ENCODE measurements at places on chromosomes 4 and X.

GRCh38 chr4:12022409-12022808 is 593.7 kb upstream of the HS3ST1 start:
- ATAC-seq, result no peak

- no peak for ATAC-seq
These were observed 722 bp upstream of the NBDY start for GRCh38 chrX:56728321-56728720.

DNA sequence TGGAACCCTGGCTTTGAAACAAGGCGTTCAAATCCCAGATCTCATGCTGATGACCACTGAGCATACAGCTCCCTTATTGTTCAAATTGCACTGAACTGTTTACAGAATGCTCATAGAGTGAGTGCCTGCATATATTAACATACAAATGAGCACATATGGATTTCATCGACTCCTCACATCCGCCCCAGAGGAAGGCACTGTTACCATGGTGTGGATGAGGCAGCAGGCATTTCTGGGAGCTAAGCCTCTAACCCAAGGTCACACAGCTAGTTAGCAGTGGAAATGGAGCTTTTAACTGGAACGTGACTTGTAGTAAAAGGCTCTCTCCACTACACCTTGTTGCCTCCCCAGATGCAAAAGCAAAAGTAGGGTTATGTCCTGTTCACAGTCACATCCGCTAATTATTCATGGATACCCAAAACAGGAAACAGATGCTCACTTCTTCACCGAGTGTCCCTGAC is 289.7 kb downstream of the STK32B start:
- ATAC-seq, result no peak

DNA sequence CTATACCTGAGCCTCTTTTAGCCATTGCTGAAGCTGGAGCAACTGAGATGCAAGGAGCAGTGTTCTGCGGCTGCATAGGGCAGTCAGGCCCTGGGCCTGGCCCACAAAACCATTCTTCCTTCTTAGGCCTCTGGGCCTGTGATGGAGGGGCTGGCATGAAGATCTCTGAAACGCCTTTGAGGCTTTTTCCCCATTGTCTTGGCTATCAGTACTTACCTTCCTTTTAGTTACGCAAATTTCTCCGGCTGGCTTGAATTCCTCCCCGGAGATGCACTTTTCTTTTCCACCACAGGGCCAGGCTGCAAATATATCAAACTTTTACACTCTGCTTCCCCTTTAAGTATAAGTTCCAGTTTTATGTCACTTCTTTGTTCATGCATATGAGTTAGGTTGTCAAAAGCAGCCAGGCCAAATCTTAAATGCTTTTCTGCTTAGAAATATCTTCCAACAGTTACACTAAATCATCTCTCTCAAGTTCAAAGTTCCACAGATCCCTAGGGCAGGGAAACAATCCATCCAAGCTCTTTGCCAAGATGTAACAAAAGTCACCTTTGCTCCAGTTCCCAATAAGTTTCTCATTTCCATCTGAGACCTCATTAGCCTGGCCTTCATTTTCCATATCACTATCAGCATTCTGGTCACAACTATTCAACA is 194.4 kb upstream of the PCDH7 start:
- ATAC-seq, result no peak

GRCh38 chr4:8541981-8542715 is 38.0 kb upstream of the GPR78 start:
- no peak for ATAC-seq

- ATAC-seq, result no peak
These were observed 49.8 kb upstream of the PRPS2 start for GRCh38 chrX:12741416-12741815.

GRCh38 chrX:63503541-63503940 is 152.4 kb upstream of the SPIN4 start:
- no peak for ATAC-seq

GRCh38 chr4:87953826-87954225 is 21.7 kb upstream of the SPP1 start:
- ATAC-seq, result no peak

- no peak for ATAC-seq
These were observed 9.0 kb downstream of the KLHL8 start for GRCh38 chr4:87211249-87211952.

- ATAC-seq, result no peak
These were observed 43.7 kb downstream of the LDOC1 start for GRCh38 chrX:141133272-141133671.

GRCh38 chrX:106415276-106415895 is 196.4 kb upstream of the RADX start:
- ATAC-seq, result no peak

DNA sequence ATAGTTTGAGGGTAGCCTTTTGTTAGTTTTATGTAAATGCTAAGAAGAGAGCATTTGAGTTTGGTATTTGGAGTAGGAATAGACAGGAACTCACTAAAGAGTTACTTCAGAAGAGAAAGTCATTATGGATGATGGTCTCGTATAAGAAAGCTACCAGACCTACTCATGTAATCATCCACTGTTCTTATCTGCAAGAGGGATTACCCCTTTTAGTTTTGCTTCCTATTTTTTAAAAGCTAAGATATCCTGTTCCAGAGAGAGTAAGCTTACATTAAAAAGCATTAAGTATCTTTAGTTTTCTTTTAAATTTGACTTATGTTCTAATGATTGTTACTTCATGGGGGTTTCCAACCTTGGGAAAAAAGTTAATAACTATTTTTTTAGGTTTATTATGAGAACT is 12.5 kb upstream of the ART3 start:
- ATAC-seq, result peak; percentile 92

DNA sequence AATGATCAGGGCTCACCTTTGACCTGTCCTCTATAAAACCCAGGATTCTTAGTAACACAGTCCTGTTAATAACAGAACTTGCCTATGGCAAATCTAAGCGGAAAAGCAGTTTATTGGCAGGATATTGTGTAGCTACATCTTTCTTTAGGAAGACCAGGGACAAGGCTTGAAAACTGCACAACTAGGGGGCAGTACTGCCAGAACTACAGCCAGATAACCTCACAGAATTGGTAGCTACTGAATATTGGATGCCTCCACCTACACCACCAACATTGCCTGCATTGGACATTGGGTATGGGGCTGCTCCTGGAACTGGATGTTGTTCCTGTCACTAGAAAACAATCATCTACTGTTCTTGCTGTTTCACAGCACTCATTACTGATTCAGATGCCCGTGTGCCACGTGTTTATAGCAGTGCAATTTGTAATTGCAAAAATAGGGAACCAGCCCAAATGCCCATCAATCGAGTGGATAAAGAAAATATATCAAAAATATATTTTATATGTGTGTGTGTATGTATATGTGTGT is 47.4 kb downstream of the REPS2 start:
- no peak for ATAC-seq

DNA sequence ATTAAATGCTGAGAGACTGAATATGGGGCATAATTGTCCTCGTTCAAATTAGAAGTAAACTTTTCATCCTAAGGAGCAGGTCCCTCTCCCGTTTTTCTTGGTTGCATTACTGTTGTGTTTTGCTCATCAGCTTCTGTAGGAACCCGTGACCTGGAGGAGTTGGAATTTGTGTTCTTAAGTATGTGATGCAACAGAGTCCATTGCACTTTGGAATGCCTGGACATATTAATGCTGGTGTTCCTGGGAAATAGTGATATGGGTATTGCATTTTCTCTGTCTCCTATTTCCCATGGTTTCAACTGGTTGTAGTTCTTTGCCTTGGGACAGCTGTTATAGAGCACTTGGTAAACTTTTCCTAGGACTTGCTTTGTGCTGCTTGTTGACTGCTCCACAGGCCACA is 417.8 kb upstream of the LCORL start:
- no peak for ATAC-seq

GRCh38 chr4:620201-620600 is 5.2 kb upstream of the PDE6B start:
- ATAC-seq, result no peak

- ATAC-seq, result peak; percentile 66
These were observed 38.4 kb downstream of the NAP1L5 start for GRCh38 chr4:88659055-88659889.

DNA sequence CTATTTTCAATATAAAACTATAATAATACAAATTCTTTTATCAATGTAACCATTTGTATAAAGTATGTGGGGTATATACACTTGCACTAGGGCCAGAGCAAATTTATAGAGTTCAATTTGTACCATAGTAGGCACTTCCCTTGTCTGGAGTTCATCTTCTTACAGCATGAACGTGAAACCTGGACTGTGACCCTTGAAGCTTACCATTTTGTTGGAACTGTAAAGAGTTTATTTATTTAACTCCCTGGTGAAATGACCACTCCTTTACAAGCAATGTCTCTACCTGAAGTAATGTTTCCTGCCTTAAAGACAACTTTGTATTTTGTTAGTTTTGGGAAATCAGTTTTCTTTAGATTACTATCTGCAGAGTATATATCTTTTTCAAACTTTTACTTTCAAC is 188.2 kb downstream of the ARAP2 start:
- no peak for ATAC-seq

GRCh38 chr4:82780752-82781231 is 17.8 kb downstream of the SCD5 start:
- no peak for ATAC-seq

DNA sequence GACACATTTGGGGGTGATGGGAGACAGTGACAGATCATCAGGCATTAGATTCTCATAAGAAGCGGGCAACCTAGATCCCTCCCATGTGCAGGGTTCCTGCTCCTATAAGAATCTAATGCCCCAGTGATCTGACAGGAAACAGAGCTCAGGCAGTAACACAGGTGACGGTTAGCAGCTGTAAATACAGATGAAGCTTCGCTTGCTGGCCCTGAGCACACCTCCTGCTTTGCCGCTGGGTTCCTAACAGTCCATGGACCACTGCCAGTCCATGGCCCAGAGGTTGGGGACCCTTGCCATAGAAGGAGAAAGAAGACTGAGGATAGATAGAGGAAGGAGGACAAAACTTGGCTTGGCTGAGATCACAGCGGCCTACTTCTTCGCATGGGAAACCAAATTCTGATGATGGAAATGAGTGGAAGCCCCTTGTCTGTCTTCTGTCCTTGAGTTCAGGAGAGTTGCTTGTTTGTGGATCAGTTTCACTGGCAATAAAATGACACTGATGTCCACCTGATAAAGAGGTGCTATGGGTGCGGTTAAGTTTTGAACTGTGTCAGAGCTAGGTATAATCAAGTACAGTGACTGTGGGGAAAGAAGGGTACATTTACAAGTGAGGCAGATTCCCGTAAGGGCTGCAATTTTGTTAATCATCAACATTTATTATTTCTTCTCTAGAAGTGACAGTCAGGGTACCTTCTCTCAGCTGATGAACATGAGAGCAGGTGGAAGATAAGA is 1.7 kb upstream of the TIFA start:
- ATAC-seq, result no peak

DNA sequence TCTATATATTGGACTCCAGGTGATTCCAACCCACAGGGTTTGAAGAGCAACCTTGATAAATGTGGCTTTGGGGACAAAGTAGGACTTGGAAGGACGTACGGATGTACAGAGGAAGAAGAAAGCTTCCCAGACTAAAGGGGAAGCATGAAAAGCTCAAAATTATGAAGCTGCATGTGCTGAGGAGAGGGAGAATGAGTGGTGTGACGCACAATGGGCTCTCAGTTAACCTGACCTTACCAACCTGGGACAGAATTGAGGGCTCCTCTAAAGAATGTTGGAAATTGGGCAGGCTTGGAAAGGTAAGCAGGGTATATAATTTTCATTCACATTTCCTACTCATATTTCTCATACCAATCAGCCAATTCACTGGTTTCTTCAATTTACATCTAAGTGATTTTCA is 10.5 kb upstream of the TIGD2 start:
- ATAC-seq, result peak; percentile 61

DNA sequence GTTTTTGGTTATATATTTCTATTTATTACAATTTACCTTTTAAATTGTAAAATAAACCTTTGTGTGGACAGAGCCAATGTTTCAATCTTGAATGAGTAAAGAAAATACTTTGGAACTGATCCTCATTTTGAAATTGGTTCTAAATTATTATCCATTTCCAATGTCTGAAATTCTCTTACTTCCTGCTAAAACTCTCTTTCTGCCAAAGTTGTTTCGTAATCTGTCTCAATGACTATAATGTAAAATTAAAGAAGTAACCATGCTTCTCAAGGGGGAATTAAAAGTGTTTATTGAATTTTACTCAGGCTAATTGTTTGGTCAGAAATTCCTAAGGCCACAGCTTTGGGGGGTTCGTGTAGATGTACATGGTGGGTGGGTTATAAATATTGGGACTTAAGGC is 34.8 kb downstream of the YIPF6 start:
- no peak for ATAC-seq

- no peak for ATAC-seq
These were observed 220.1 kb downstream of the IQCM start for GRCh38 chr4:149595500-149595899.

DNA sequence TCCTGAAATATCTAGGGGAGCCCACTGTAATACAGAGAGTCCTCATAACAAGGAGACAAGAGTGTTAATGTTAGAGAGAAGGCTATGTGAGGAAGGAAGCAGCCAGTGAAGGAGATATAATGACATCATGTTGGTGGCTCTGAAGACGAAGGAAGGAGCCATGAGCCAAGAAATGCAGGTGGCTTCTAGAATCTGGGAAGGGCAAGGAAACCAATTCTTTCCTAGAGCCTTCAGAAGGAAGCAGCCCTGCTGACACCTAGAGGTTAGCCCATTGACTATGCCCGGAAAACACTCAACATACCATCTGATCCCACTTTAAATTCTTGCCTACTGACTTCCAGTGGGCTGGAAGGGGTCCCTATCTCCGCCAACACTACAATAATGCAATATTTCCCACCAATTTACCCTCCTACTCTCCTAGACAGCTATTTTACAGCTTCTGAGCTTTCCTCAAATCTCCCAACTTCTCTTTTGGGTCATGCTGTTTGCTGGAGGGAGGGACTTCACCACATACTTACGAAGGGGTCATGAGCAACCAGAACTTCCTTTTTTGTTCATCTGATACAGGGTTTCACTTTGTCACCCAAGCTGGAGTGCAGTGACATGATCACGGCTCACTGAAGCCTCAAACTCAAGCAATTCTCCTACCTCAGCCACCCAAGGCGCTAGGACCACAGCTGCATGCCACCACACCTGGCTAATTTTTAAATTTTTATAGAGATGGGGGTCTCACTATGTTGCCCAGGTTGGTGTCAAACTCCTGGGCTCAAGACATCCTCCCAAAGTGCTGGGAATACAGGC is 25.2 kb upstream of the G3BP2 start:
- peak; percentile 96 for ATAC-seq

GRCh38 chr4:138910195-138910913 is 105.2 kb upstream of the NOCT start:
- no peak for ATAC-seq

- no peak for ATAC-seq
These were observed 23.6 kb upstream of the GPRASP1 start for GRCh38 chrX:102627640-102628039.

- no peak for ATAC-seq
These were observed 305.5 kb downstream of the FAT4 start for GRCh38 chr4:125620066-125620860.

DNA sequence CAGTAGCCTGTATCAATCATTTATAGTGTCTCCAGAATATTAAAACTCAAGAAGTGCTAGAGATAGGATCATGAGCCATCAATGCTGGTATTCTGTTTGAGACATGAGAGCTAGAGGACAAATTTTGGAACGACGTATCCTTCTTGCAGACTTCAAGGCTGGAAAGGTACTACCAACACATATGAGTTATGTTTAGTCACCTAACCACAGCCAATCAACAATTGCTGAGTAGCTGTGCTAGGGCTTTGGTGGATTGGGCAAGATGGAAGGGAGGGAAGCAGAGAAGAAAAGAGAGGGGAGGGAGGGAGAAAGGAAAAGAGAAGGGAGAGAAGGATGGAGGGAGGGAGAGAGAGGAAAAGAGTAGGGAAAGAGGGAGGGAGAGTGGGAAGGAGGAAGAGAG is 21.6 kb upstream of the RAI2 start:
- no peak for ATAC-seq
